Effector memory CD8-positive, alpha-beta T cell (primary cell): ENCODE measurements at places on chromosomes 12 and 14.

- no peak for DNase-seq
These were observed 2.8 kb upstream of the ART4 start for GRCh38 chr12:14846042-14846587.

GRCh38 chr14:105336477-105337287, 22.1 kb downstream of the PACS2 start:
- DNase-seq: no peak

DNA sequence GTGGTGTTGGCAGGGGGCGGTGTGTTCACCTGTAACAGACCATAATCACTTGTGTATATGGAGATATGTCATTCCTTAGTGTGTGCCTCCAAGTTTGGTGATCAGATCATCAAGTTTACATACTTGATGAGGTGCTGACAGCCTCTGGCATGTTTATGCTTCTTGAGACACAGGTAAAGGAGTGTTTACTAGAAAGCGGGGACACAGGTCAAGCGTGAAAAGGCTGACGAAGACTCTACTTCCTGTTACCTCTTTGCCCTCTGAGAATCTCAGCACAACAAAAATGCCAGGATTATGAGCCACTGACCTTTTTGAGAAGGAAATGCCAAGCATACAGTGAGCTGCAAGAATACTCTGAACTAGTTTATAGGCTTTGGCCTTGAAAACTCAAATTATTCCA, 29.6 kb downstream of the PRDM4 start:
- no peak for DNase-seq

- DNase-seq: no peak
These were observed 256.7 kb downstream of the SUDS3 start for GRCh38 chr12:118633071-118633470.

GRCh38 chr12:107402041-107403022, 283.3 kb upstream of the PWP1 start:
- DNase-seq: peak; percentile 39

- no peak for DNase-seq
These were observed 350.1 kb downstream of the TMTC2 start for GRCh38 chr12:83036847-83037246.

DNA sequence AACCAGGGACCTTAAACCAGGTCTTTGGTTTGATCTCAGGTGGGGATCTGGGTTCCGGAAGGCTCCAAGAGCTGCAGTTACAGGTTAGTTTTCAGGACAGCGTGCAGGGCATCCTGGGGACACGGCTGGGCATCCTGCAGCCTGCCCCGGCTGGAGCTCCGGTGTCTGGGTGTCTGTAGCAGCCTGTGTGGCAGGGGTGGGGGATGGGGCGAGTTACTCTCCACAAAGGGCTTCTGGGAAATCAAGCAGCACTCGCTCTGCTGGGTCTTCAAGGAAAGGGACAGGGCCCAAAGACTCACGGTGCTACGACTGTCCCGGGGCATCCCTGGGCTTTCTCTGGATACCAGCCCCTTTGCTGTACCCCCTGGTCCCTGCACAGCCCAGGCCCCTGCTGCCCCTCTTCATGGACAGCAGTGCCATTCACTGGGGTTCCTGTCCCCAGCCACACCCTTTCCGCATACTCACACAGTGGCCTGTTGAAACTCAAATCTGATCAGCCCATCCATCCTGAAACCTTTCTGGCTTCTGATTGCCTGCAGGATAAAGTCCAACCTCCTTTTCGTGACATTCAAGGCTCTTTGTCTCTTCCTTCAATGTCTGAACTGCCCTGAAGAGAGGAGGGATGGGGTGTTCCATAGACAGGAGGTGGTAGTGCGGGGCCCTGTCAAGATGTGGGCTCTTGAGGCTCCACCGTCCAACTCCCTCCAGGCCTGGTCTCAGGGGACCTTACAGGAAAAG, 22.2 kb upstream of the PPP1R13B start:
- no peak for DNase-seq

DNA sequence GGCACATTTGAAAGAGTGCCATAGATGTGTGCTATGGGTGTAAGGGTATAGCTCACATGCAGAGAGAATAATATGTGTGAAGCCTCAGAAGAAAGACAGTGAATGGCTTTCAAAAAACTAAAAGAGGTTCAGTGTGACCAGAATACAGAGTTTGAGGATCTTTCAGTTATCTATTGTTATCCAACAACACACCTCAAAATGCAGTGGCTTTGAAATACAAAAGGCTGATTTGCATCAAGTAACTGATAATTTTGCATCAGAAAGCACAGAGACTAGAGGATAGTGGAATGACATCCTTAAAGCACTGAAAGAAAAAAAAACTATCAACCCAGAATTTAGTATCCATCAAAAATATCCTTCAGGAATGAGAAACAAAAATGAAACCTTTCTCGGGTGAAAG, 131.6 kb upstream of the IGF1 start:
- DNase-seq: no peak

- no peak for DNase-seq
These were observed 434.0 kb upstream of the RGS6 start for GRCh38 chr14:71498212-71498611.

DNA sequence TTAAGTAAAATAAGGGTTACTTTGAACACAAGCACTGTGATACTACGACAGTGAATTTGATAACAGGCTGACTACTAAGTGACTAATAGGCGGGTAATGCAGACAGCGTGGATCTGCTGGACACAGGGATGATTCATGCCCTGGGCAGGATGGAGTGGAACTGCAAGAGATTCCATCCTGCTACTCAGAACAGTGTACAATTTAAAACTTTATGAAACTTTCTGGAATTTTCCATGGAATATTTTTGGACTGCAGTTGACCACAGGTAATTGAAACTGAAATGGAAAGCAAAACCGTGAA, 46.0 kb downstream of the YEATS4 start:
- DNase-seq: no peak

GRCh38 chr14:63922696-63923421, 70.1 kb downstream of the SYNE2 start:
- no peak for DNase-seq

- no peak for DNase-seq
These were observed 55.2 kb upstream of the NTF3 start for GRCh38 chr12:5376591-5377207.

- DNase-seq: no peak
These were observed 5.4 kb downstream of the CDKN1B start for GRCh38 chr12:12722435-12723148.

DNA sequence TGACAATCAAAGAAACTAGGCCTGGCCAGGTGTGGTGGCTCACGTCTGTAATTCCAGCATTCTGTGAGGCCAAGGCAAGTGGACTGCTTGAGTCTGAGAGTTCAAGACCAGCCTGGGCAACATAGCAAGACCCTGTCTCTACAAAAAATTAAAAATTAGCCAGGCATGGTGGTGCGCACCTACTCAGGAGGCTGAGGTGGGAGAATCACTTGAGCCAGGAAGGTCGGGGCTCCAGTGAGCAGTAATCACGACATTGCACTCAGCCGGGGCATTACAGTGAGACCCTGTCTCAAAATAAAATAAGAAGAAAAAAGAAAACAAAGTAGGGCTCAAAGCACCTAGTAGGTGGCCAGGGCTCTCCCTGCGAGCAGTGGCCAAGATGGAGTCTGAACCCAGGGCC, 79.1 kb downstream of the CHGA start:
- DNase-seq: no peak

- DNase-seq: no peak
These were observed 66.3 kb upstream of the EEA1 start for GRCh38 chr12:92995258-92995903.

- DNase-seq: peak; percentile 77
These were observed 767 bp upstream of the TCP11L2 start for GRCh38 chr12:106301611-106302321.

DNA sequence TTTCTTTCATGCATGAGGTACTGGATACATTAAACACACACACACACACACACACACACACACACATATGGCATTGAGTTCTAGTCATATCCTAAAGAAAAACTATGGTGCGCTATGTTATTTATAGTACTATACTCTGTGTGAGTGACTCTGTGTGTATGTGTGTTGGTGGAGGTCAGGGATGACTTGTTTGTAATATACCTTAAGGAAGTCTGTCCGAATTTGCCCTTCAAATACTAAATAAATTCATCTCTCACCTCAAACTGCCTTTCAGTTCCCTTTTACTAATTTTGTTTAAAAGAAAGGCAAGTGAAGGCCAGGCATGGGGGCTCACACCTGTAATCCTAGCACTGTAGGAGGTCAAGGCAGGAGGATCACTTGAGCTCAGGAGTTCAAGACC, 2.1 kb upstream of the AKAP5 start:
- DNase-seq: no peak

GRCh38 chr12:46174061-46174662, 94.7 kb downstream of the SLC38A1 start:
- DNase-seq: no peak

GRCh38 chr12:110329710-110330109, 48.7 kb downstream of the ATP2A2 start:
- DNase-seq: no peak

DNA sequence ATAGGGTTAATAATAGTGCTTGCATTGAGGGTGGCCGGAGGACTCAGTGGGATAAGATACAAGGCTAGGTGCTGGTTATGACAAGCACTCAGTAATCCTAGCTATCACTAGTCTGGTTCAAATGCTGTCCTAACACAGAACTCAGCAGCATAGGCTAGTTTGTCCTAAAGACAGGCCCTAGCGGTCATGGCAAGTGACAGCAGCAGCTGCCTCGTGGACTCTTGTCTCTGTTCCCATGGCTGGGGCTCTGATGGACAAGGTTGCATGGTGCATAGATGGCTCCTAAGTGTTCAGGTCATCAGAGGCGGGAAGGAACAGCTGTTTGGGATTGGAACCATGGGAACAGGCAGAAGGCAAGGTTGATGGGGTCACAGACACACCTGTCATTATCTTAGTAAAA, 42.4 kb upstream of the IGF1 start:
- no peak for DNase-seq

DNA sequence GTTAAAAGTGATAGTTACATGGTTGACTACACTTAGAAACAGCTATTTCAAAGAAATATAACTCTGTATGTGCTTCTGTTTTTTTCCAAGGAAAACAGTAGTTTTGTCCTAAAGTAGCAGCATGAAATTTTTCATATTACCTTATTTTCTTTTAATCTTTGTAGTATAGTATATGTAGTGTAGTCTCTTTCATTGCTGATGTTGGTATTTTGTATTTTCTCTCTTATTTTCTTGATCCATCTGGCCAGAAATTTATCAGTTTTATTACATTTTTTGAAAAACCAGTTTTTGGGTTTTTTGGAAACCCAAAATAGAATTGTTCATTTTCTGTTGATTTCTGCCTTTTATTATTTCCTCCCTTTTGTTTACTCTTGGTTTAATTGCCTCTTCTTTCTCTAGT, 6.4 kb upstream of the RNU6-8 start:
- no peak for DNase-seq

GRCh38 chr14:102171173-102172020, 31.7 kb downstream of the WDR20 start:
- no peak for DNase-seq

DNA sequence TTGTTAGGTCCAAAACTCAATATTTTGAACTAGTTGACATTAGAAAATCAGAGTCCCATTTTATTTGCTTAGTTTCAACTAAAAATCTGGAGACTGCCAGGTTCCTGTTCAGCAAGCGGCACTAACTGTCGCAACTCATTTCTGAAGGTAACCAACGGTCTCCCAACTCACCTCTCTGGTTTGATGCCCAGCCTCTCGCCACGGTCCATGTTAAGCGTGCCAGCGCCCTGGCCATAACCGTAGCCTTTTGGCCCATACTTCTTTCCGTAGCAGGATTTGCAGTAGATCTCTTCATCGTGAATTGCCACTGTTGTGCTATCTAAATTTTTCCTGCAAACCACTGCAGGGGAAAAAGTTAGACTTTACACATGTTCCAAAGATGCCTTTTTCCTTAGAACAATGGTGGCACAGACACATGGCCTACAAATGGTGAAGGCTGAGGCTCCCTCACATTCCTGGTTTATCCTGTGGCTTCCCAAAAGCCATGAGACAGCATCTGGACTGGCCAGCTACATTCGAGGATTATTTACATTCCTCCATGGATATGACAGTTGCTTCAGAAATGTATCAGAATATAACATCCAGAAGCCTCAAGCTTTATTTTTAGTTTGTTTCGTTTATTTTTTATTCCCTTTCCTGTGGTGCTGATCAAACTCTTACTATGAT, 15.7 kb downstream of the CSRP2 start:
- no peak for DNase-seq

GRCh38 chr12:10191865-10192264, 13.0 kb downstream of the TMEM52B start:
- DNase-seq: no peak

GRCh38 chr14:21026274-21026987, 1.6 kb upstream of the NDRG2 start:
- DNase-seq: no peak
